ENCODE measurements at places on chromosomes 1 and 21. TPM values are rescaled to one million over a fixed set of nuclear protein-coding genes. Genes with fewer than 3 reads are reported as not detected.

GRCh38 chr1:56525489-56526041 is 53.8 kb downstream of the PLPP3 start:
- DNase-seq: no peak

- DNase-seq: peak; percentile 47
Measured at GRCh38 chr1:246724731-246725095, 504 bp downstream of the SCCPDH start.

DNA sequence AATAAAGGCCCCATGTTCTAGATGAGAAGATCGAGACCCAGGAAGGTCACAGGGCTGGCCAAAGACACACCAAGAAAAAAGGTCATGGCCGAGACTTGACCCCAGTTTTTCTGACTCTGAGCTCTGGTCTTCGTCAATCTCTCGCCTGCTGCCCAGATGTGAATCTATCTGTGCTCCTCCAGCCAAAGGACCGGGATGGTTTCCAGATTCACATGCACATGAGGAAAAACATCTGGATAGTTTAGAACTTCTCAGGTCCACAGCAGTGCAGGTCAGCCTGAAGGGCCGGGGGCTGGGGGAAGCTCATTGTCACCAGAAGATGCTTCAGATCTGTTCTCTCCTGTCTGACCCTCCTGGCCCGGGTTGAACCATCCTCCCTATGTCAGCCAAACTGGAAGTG is 49.0 kb downstream of the KCNN3 start:
- DNase-seq: no peak

GRCh38 chr1:39301606-39302005 is 97.1 kb downstream of the MACF1 start:
- DNase-seq: no peak

GRCh38 chr1:31859719-31860118 is 43.9 kb upstream of the SPOCD1 start:
- DNase-seq: no peak

DNA sequence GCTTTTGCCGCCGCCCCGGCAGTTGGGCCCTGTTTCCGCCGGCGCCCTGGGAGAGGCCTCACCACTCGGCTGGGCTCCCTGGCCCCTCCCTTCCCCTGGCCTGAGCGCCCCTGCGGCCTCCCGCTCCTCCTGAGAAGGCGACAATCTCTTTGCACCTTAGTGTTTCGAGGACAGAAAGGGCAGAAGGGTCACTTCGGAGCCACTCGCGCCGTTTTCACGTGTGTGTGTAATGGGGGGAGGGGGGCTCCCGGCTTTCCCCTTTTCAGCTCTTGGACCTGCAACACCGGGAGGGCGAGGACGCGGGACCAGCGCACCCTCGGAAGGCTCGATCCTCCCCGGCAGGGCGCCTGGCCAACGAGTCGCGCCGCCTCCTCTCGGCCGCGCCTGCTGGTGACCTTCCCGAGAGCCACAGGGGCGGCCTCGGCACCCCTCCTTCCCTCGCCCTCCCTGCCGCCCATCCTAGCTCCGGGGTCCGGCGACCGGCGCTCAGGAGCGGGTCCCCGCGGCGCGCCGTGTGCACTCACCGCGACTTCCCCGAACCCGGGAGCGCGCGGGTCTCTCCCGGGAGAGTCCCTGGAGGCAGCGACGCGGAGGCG is 432 bp upstream of the SIM2 start:
- no peak for DNase-seq

GRCh38 chr1:206685334-206685768 is 646 bp downstream of the MAPKAPK2 start:
- no peak for DNase-seq

DNA sequence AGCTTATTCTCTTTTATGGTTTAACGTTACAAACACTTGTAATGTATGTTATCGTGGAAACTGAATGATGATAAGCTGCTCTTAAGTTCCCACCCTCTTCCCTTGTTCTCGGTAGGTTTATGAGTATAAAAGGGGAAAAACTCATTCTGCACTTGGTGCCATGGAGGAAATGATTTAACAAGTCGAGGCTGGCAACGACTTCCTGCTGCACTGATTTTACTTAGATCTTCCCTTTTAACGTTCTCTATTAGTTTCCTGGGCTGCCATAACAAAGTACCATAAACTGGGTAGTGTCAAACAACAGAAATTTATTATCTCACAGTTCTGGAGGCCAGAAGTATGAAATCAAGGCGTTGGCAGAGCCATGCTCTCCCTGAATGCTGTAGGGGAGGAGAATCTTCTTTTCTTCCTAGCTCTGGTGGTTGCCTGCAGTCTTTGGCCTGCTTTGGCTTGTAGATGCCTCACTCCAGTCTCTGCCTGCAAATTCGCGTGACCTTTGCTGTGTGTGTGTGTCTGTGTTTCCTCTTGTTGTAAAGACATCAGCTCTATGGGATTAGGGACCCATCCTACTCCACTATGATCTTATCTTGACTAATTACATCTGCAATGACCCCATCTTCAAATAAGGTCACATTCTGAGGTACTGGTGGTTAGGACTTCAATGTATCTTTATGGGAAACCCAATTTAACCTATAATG is 26.3 kb downstream of the HUNK start:
- peak; percentile 47 for DNase-seq

DNA sequence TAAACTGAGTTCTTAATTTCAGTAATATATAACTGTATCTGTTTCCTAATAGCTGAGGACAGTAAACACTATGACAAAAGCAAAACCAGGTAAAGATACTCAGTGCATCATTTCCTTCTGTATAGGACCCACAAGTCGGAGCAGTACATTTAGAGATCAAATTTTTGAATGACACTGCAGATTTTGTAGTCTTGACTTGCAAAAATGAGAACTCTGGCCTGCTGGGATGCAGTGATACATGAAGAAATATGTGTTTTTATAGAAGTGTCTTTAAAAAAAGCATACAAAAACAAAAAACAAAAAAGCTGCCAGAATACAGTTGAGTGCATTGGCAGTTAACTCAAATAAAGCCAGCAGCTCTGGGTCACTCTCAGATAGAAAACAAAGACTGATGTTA is 19.0 kb downstream of the GART start:
- no peak for DNase-seq

DNA sequence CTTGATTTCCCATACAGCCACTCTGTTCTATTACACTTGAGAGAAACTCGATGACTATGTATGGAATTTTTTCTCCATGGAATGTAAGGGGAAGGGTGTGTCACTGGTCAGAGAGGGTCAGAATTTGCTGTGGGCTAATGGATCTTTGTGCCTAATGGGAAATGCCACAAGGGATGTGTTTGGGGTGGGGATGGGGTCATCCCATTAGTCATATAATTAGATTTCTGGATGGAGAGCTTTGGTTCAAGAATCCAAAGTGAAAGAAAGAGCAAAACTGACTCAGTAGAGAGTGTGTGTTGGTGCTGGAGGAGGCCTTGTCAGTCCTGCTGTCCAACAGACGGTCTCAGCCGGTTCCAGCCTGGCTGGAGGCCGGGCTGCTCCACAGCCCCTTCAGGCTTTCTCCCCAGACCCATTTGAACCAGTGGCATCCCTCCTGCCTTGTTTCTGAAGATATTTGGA is 86.4 kb downstream of the LAMC2 start:
- no peak for DNase-seq

DNA sequence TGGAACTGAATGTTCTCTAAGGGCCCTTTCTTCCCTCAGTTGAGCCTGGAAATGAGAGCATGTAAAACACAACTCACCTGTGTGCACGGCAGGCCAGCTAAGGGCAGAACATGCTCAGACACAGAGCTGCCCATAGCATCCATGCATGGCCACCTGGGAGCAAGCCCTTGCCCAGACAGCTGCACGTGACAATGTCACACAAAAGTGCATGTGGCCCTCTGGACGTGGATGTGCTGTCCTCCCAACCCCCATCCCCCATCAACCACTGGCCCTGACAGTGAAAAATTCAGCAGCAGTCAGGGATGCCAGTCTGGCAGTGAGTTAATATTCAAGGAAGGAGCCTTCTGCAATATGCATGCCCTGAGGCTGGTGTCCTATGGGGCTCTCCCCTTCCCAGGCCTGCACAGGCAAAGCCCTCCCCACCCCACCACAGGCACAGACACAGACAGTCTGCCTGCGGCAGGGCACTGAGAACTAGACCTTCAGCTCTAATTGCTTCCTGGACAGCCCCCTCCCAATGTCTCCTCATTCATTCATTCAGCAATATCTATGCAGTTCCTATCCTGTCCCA is 14.6 kb upstream of the COL16A1 start:
- no peak for DNase-seq

GRCh38 chr1:40310983-40311642 is 6.0 kb downstream of the COL9A2 start:
- no peak for DNase-seq

GRCh38 chr1:152902636-152903035 is 5.7 kb upstream of the IVL start:
- DNase-seq: no peak

- no peak for DNase-seq
Measured at GRCh38 chr1:202304375-202304774, 37.4 kb downstream of the UBE2T start.

GRCh38 chr1:145786271-145786670 is 37.6 kb downstream of the RNF115 start:
- DNase-seq: no peak

- peak; percentile 84 for DNase-seq
Measured at GRCh38 chr1:12480748-12481362, 137.2 kb downstream of the DHRS3 start.

- no peak for DNase-seq
Measured at GRCh38 chr1:168421399-168422004, 122.3 kb downstream of the XCL2 start.

- no peak for DNase-seq
Measured at GRCh38 chr1:210915890-210916507, 217.9 kb downstream of the KCNH1 start.

- no peak for DNase-seq
Measured at GRCh38 chr1:1373815-1374588, 1.0 kb downstream of the AURKAIP1 start.

DNA sequence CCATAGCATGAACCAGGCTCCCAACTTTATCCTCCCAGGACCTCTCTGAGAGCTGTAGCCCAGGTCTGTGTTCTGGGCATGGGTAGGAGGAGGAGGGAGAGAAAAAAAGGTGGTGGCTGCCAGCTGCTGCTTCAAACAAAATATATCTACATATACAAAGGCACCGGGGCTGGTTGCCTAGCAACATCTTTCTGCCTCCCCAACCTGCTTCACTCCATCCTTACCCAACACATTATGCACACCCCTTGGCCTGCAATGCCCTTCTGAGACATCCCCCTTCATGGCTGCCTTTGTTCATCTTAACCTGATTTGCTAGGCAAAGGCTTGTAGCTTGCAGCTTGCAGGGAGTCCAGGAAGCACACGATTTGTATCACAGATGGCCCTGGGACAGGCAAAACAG is 27.2 kb upstream of the ATP1A1 start:
- no peak for DNase-seq

DNA sequence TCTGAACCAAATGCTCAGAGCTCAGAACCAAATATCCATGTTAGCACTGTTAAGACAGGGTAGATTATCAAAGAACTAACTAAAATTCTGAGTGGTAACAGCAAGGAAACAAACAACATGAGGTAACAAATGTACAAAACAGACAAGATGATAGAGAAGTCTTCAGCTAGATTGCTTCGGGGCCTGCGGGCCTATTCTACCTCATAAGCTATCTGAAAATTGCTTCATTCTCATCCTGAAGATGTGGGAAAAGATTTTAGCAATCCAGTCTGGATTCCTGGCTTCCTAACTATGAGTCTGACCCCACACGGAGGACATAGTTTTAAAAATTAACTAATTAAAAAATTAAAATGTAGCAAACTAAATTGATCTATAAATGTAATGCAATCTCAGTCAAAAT is 9.2 kb upstream of the QSOX1 start:
- DNase-seq: no peak

DNA sequence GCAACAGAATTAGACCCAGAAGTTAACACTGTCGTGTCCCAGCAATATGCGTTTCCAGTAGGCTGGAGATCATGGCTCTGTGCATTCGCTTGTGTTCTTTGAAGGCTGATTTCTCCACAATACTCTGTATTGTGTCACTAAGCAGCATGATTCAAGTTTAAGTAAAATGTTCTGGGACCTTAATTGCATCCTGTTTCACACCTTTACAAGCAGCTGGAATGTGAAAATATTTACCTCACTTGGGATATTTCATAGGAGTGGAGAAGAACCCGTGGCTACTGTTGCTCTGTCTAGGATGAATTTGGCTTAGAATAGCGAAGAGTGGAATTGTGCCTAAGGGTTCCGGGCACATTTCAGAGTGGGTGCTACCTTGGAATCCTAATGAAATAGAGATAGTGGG is 6.3 kb downstream of the PTGFRN start:
- no peak for DNase-seq

- DNase-seq: peak; percentile 31
Measured at GRCh38 chr1:151512326-151512725, 1.1 kb downstream of the CGN start.

DNA sequence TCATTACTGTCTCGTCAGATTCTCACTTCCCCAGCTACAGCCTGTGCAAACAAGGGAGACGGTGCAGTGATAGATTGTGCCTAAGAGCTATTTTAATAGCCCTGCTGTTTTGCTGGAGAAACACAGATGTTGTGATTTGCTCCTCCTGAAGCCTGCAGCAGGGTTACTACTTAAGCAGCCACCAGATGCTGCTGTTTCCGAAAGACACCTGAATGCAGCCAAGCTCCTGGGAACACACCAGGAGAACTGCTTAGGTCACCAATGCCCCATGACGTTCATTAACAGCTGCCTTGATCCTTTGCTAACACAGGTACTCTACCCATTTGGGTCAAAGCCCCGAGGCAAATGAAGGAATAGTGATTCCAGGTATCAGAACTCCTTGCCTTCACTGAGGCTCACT is 411.8 kb upstream of the DAB1 start:
- DNase-seq: no peak

DNA sequence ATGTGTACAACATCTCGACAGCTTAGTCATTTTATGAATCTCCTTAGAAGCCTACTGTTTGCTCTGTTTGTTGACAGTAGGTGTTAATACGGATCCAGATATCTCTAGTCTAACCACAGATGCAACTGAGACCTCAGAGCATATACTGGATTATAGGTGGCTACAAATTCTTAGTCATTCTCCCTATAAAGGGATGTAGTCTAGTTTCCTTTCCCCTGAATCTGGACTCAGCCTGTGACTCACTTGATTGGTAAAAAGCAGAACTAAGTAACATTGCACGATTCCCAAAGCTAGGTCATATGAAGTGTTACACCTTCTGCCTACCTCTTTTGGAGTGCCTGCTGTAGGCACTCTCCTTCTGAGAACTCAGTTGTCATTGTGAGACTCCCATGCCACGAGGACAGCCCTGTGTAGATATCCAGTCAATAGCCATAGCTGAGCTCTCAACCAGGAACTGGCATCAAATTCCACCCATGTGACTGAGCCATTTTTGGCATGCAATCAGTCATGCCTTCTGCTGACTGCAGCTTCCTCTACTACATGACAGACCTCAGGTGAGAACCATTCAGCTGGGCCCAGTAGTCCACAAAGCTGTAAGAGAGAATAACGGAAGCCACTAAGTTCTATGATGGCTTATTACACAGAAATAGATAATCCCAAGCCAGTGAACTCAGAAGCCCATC is 135.9 kb upstream of the CHRM3 start:
- no peak for DNase-seq

GRCh38 chr21:42644223-42645208 is 8.9 kb upstream of the PDE9A start:
- no peak for DNase-seq

The EXTL1 gene
- 0.05 TPM for total RNA-seq

The FMO5 gene
- total RNA-seq: 65.6 TPM

The SASS6 gene
- total RNA-seq: 3.3 TPM

The CEP85 gene
- 18.8 TPM for total RNA-seq

The HCRTR1 gene
- not detected for total RNA-seq

The OR2L2 gene
- 0.10 TPM for total RNA-seq

The SCYL3 gene
- 11.6 TPM for total RNA-seq

The TMPRSS3 gene
- total RNA-seq: 1.2 TPM

The ESPN gene
- 74.3 TPM for total RNA-seq

The KIF17 gene
- total RNA-seq: 1.4 TPM

The ETV3L gene
- not detected for total RNA-seq

The CELA3B gene
- 16.7 TPM for total RNA-seq

The GABRD gene
- total RNA-seq: 0.21 TPM
